ENCODE measurements at places on chromosomes 11 and 22.

DNA sequence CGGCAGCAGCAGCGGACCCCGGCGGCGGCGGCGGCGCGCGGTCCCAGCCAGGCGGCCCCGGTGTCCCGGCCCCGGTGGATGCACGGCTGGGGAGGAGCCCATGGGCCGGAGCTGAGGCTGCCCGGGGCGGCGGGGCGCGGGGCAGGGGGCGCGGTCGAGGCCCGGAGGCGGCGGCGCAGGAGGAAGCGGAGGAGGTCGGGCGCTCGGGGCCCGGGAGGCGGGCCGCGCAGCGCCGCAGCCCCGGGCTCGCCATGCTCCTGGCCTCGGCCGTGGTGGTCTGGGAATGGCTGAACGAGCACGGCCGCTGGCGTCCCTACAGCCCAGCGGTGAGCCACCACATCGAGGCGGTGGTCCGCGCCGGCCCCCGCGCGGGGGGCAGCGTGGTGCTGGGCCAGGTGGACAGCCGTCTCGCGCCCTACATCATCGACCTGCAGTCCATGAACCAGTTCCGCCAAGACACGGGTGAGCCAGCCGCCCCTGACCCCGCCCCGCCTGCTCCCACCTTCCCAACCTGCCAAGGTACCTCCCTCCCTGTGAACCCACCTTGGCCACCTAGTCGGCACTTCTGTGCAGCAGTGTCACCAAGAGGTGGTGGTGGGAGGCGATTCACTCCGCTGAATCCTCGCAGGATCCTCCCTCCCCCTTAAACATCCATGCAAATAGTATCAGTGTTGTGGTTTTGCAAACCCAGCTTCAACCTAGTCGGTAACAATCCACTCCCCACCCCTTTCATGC, 580 bp downstream of the DTX4 start:
- peak; percentile 16 for DNase-seq

- no peak for DNase-seq
These were observed 64.1 kb upstream of the RCN1 start for GRCh38 chr11:32026766-32027165.

GRCh38 chr11:103633819-103634590, 402.4 kb upstream of the DDI1 start:
- DNase-seq, result no peak

- peak; percentile 70 for DNase-seq
These were observed 996.5 kb downstream of the OPCML start for GRCh38 chr11:132535830-132536229.

DNA sequence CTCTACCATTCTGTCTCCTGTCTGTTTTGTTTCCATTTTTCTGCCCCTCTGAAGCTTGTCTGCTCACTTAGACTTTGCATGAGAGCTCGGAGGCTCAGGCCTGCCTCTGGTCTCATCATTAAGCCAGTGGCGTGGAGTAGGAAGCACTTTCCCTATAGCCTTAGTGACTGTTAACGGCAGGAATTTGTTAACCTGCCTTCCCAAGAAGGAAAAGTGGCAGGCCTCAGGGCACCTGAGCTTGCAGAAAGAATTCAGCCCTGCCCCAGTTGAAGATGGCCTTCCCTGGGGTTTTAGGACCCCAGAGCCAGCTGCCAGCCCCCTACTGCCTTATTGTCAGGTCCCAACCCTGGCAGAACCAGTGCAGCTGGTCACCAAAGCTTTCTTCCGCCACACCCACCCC, 93.2 kb downstream of the PKNOX2 start:
- DNase-seq, result no peak

DNA sequence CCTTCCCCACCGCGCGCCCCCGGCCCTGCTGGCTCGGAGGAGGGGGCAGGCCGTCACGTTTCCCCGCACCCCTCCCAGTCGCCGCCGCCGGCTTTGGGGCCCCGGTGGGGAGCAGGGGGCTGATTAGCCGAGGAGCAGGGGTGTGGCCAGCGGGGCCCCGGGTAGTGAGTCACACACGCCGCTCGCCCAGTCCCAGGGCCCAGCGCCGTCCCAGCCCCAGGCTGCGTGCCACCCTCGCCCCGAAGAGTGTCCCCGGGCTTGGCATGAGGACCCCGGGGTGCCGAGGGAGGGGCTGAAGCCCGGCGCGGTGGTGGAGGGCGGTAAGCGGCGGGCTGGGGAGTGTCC, 34.4 kb downstream of the PRDM11 start:
- peak; percentile 36 for DNase-seq

- no peak for DNase-seq
These were observed 21.5 kb upstream of the P2RY2 start for GRCh38 chr11:73196576-73196975.

DNA sequence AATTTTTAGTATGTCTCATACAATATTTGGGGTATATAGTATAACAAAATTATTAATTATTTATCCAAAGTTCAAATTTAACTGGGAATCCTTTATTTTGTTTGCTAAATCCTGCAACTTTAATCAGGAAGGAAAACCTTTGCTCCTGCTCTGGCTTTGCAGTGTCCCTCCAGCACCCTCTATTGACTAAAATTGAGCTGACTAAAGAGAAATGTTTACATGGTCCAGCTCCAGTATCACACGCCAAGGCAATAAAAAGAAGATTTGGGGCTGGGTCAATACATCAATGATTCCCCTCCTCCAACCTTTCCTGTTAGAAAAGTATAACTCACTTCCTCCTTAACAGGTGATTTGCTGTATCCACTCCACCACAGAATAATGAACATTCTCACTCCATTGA, 153.0 kb upstream of the LRRC4C start:
- no peak for DNase-seq

GRCh38 chr11:130000552-130001176, 2.0 kb downstream of the PRDM10 start:
- no peak for DNase-seq

- DNase-seq, result no peak
These were observed 1032.7 kb upstream of the TENM4 start for GRCh38 chr11:80473562-80473961.

Data from NCI-H1105 treated with DMSO at 0.1 percent for 48 hours (cell line).